ENCODE measurements at places on chromosomes 6 and 20.

DNA sequence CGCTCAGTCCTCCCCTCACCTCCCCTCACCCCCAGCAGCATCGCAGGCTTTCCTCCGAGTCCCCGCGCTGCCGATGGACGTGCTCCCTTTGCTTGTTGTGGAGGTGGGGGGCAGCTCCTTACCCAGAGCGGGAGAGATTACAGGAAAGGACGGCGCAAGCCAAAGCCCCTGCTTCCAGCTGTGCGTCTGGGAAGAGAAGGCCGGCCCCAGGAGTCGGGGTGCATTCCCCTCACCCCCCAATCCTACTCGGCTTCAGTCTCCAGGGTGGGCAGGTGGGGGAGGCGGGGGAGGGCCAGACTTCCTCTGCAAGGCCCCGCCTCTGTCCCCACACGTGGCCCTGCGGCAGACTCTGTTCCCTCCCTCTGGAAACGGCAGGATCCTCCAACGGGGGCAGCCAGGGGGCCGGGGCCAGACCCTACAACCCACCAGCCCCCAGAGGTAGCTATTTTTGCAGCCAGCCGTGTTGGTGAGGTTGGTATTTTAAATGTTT lies 43.6 kb downstream of the NTSR1 start:
- no peak for DNase-seq

DNA sequence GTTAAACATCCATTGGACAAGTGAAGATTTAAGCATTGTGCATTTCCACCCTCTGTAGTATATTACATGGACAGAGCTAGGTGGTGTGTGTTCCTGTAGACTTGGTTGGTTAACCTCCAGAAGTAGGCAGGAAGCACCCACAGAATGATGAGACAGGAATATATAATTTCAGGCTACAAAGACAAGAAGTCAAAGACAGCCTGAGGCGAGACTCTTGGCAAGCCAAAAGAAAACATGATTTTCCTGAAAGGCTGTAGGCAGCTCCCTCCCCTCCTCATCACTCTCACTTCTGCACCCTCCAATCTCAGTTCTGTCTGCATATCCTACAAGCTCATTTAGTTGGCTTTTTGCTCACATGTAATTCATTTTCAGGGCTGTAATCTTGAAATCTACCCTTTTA lies 110.0 kb upstream of the SLC35B3 start:
- no peak for DNase-seq

GRCh38 chr6:51098791-51099190 lies 280.1 kb downstream of the TFAP2B start:
- DNase-seq: no peak

- no peak for DNase-seq
These were observed 7.7 kb downstream of the ZHX3 start for GRCh38 chr20:41309817-41310216.

DNA sequence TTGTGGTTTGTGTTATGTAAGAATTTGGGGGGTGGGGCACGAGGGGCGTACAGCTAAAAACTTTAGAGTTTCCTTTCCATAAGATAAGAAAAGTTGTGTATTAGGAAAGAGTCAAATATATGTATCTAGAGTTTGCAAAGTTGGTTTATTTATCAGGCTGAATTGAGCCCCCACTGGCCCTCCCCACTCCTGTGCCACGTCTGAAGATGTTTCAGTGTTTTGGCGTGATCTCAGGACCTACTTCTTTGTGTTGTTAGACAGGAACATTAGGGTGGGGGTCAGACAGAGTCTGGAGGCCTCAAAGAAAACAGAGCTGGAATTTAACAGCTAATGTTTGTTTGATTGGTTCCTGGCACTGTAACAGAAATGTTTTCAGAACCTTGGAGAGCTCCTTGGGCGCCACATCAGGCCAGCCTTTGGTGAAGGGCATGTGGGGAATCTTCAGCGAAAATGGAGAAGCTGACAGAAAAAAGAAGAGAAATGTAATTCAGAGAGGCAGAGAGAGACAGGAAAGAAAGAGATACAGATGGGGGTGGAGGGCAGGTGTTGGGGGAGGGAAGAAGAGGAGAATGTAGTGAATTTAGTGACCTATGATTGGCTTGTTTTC lies 674 bp downstream of the NRSN1 start:
- no peak for DNase-seq

- no peak for DNase-seq
These were observed 24.4 kb upstream of the ID1 start for GRCh38 chr20:31580706-31581105.

DNA sequence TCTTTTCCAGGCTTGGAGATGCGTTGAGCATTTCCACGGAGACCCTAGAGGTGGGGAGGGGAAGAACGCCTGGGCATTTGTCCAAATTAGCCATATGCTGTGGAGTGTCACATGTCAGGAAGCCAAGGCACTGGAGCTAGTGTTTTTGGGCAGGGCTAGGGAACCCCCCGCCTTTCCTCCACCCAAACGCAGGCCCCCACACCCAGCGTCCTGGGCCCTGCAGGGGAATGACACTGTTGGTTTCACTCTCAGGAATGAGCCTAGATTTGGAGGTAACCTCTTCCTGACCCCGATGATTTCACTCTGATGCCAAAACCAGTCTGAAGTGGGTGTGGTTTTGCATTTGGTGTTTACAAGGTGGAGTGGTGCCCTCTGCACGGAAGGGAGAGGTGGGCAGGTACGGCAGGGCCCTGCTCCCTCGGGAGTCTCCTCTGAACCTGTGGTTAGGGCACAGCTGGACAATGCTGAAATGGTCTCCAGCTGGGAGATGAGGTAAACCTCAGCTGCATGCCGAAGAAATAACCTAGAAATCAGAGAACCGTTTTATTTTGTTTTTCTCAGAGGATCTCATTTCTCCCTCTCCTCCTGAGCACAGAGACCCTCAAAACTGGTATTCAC lies 29.5 kb downstream of the MTHFD1L start:
- DNase-seq: no peak

DNA sequence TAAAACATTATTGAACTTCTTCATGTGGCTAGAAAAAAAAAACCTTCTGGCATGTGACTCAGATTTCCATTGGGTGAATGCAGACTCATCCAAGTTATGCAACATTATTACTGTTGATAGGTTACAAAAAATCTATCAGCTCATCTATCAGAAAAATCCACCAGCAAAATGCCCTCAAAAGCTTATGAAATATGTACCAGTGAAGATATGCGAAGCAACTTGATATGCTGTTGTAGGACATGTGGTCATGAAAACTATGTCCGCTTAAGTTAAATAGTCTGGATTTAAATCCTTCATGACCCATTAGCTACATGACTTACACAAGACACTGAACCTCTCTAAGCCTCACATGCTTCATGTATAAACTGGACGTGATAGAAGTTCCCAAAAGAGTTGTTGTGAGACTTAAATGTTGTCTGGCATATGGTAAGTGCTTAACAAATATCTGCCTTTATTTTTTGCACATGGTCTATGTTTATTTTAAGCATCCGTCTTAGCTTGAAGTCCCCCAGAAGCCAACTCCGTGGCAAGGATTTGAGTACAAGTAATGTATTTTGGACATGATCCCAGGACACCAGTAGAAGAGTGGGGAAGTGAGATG lies 12.5 kb upstream of the BFSP1 start:
- no peak for DNase-seq

- no peak for DNase-seq
These were observed 118.9 kb downstream of the TMEM170B start for GRCh38 chr6:11656491-11656890.

- DNase-seq: no peak
These were observed 295.8 kb downstream of the NRN1 start for GRCh38 chr6:5710936-5711335.

DNA sequence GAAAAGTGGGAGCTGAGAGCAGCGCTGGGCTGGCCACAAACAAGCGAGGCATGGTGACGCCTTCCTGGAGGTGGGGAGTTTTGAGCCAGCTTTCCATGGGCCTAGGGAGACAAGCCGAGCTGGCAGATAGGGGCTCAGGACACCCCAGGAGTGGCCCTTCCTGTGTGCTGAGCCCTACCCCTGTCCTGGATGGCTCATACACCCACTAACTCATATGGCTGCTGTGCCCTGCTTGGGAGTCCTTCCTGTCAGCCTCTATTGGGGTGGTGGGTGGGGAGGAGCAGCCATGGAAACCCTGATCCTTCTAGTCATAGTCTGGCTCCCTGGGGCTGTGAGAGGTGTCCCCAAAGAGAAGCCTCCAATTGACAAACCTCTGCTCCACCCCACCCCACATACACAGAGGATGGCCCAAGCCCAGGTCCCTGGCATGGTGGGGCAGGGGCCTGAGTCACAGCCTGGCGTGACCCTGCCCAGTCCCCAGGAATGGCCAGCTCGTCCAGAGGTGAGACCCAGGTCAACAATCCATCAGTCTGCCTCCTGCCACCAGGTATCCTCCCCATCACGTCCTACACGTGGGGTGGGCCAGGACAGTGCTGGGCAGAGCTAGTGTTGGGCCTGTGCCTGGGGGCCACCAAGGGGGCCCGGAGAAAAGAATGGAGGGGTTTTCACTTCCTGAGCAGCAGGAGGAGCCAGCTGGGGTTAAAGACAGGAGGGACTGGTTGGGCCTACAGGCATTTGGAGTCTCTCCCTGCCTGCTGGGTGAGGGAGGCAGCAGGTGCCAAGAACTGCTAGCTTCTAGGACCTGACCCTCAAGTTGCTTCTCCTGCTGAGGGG lies 52.2 kb downstream of the MRPL14 start:
- DNase-seq: no peak

GRCh38 chr6:129455126-129455769 lies 254.7 kb downstream of the ARHGAP18 start:
- no peak for DNase-seq

DNA sequence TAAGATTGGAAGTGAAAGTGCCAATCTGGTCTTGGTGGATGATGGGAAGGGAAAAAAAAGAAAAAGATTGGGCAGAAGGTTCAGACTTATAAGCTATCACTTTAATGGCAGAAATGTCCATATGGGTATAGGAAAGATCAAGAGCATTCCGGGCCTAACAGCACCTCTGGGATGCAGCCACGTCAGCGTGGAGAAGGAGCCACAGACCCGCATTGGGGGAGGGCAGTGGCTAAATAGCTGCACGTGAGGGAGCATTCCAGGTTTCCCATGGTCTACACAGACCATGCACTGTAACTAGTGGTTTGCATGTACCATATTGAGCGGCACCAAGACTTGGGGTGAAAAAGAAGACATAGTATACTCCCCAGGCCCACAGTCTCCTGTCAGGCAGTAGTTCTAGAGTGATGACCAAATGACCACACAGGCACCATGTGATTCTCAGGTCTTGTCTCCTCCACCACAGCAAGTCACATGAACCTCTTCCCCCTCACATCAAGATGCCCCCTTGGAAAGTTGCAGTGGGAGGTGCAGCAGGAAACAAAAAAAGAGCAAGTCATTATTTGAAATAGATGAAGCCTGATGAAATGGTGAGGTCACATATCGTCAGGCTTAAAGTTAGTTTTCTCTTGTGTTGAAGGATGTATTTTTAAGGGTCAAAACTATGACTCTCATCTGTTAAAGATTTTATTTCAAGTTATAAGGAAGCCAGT lies 94.4 kb upstream of the TNFAIP3 start:
- no peak for DNase-seq

DNA sequence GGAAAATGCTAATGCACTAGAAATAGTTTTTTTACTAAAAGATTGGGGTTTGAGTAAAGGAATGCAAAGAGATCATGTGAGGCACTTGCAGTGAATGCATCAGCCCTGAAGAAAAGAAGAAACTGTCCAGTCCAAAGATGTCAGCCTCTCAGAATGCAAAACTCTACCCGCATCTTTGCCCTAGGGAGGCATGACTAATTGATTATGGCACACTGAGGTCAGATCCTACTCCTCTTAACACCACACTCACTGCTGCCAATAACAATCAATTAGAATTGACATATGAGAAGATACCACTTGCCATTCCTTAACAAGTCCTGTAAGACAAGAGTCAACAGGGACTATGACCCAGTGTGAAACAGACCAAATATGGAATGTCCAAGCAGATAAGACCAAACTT lies 262.3 kb upstream of the PLN start:
- DNase-seq: no peak

GRCh38 chr20:3613821-3614440 lies 49.3 kb downstream of the GFRA4 start:
- no peak for DNase-seq

- no peak for DNase-seq
These were observed 120.8 kb downstream of the CHD6 start for GRCh38 chr20:41497186-41497895.

GRCh38 chr6:26284537-26285142 lies 80.4 kb upstream of the BTN3A2 start:
- no peak for DNase-seq

DNA sequence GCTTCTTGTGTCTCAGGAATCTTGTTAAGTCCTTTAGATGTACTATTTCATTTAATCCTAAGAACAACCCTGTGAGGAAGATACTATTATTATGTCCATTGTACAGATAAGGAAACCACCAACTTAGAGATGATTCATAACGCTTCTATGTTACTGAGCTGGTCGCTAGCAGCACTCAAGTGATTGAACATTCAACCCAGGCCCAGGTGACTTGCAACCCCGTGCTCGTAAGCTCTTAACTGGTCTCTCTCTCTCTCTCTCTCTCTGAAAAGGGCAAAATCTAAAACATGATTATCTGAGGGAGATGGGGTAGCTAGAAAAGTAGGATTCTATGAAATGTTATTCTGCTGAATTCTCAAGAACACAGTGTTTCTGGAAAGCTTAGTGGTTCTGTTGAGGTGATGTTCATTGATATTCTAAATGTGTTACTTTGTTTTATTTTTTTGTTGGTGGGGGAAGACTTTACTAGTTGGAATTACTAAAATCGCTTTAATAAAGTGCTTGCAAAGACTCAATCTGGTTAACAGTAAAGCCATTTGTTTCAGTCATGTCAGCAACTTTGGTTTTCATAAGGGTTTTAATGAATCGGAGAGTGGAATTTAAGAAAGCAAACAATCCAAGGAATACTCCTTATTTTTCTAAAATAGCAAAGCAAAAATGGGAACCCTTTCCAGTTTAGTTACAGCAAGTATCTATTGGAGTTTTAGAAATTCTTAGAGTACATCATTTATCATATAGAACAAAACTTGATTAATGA lies 265.0 kb upstream of the TAB2 start:
- DNase-seq: no peak

DNA sequence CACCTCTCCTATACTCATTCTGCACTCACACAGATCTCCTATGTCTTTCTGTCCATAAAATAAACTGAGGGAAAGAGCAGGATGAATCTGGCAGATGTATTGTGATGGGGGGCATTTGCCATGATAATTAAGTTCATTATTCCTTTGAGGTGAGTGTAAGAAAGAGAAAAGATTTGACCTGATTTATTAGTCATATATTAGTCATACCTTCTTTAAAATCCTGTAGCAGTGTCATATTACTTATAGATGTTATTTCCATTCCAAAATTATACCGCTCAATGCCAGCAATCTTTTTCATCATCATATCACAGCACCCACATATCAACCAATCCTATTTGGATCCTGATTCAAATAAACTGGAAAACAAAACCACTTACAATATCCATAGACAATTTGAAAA lies 733.3 kb upstream of the SLC35B3 start:
- no peak for DNase-seq

DNA sequence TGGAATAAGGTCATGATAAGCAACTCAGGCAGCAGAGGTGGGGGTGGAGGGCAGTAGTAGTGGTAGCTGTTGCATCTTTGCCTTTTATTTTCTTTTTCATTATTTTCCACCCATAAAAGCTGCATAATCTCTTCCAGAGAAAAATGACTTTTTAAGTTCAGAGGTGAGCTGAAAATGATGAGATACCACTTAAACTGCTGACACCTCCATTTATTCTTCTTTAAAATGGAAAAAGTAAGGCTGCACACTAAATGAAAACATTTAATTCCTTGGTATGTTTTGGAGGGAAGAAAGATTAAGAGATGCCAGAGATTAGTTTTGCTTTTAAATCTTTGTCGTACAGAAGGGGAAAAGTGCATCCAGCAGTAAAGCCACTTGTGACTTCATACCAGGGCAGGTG lies 97.2 kb downstream of the ADTRP start:
- DNase-seq: no peak

Measured in cortex of kidney (tissue), 1 donor.